ENCODE measurements at places on chromosomes 1 and 21.

- DNase-seq = no peak
Observed at GRCh38 chr1:10271090-10271489, 60.7 kb downstream of the KIF1B start.

- no peak for DNase-seq
Observed at GRCh38 chr1:233337505-233337904, 10.0 kb downstream of the MAP3K21 start.

DNA sequence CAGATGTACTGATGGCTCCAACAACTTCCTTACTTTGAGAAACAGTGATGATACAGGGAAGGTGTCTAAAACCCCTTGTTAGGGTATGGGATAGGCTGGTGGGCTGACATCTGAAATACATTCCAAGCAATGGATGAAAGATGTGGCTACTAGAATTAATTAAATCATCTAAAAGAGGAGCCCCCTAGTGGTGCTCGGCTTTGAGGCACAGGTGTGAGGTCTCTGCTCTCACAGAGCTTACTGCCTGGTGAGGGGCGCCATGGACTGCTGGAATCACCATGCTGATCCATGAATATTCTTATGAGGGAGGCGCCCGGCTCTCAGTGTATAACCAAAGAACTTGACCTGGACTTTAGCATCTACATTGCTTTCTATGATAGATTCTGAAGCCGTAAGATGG, 48.5 kb downstream of the GNG4 start:
- DNase-seq = peak; percentile 13

GRCh38 chr1:54984131-54984842, 3.9 kb downstream of the TMEM61 start:
- no peak for DNase-seq

DNA sequence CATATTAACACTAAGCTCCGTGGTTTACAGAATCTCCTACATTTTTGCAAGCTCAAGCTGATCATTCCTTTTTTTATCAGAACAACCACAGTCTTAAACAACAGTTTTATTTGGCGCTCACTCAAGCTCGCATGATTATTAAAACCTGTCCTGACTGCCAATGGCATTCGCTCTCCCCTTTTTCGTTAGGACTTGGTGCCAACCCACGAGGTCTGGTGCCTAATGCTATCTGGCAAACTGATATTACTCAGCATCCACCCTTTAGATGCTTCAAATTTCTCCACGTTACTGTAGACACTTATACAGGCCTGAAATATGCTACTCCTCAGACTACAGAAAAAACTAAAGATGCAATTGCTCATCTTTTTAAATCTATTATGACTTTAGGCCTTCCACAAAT, 23.0 kb upstream of the ITLN1 start:
- DNase-seq = peak; percentile 90

DNA sequence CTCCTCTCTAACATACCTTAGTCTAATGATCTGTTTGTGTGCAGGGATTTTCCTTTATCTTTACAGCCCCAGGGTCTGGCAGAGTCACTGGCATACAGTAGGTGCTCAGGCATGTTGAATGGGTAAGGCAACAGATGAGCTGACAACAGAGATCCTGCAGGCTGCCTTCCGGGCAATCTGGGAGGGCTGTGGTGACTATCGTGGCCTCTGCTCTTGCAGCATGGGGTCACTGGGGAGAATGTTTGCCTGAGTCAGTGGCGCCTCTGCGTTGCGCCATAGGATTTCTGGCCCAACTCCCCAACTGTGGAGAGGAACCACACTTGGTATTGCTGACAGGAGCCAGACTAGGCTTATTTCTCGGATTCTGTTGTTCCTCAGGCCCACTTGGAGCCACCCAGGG, 93.8 kb downstream of the LAMC2 start:
- DNase-seq = peak; percentile 94

DNA sequence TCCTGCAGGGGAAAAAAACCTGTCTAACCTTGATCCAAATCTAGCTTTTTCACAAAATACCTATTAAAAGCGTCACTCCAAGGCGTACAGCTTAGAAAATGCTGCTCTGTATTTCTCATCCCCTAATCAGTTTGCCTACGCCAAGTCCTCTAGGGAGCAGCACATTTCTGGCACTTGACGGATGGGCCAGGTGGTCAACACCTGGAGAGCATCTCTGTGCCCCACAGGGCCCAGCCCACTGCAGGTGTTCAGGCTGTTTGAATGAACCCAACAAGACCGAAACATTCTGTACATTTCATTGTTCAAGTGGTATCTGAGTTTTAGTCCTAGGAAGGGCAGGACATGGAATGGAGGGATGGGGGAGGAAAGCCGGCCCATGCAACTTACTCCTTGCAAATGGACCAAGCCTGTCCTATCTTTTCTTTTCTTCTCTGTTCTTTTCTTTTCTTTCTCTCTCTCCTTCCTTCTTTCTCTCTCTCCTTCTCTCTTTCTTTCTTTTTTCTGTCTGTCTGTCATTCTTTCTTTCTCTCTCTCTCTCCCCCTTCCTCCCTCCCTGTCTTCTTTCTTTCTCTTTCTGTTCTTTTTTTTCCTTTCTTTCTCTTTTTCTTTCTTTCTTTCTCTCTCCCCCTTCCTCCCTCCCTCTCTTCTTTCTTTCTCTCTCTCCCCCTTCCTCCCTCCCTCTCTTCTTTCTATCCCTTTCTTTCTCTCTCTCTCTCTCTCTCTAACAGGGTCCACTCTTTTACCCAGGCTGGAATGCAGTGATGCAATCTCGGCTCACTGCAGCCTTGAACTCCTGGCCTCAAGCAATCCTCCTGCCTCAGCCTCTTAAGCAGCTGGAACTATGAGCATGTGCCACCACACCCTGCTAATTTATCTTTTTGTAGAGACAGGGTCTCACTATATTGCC, 29.1 kb downstream of the IGFN1 start:
- no peak for DNase-seq

GRCh38 chr21:33374450-33375096, 28.6 kb upstream of the IFNGR2 start:
- DNase-seq = peak; percentile 85

DNA sequence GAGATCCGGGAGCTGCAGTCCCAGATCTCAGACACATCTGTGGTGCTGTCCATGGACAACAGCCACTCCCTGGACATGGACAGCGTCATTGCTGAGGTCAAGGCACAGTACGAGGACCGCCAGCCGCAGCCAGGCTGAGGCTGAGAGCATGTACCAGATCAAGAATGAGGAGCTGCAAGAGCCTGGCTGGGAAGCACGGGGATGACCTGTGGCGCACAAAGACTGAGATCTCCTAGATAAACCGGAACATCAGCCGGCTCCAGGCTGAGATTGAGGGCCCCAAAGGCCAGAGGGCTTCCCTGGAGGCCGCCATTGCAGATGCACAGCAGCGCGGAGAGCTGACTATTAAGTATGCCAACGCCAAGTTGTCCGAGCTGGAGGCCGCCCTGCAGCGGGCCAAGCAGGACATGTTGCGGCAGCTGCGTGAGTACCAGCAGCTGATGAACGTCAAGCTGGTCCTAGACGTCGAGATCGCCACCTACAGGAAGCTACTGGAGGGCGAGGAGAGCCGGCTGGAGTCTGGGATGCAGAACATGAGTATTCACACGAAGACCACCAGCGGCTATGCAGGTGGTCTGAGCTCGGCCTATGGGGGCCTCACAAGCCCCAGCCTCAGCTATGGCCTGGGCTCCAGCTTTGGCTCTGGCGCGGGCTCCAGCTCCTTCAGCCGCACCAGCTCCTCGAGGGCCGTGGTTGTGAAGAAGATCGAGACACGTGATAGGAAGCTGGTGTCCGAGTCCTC, 25.5 kb downstream of the ETV3L start:
- peak; percentile 71 for DNase-seq

DNA sequence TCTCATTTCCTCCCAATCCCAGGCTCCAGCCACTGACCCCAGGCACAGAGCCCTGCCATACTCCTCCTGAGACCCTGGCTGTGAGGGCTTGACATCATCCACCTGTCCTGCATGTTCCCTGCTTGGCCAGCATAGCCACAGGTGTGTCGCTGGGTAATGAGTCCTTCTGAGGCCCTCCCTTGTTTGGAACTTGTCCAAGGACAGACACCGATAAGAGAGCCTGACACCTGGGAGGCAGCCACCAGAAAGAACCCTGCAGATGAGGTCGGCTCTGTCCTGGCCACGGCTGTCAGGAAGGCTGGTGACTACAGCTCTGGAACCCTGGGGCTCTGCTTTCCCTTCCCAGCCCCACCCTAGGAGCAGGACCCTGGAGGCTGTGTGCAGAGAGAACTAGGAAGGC, 34.6 kb downstream of the TMEM63A start:
- DNase-seq = no peak

- DNase-seq = peak; percentile 57
Observed at GRCh38 chr1:27102707-27103468, 52.0 kb downstream of the SLC9A1 start.

DNA sequence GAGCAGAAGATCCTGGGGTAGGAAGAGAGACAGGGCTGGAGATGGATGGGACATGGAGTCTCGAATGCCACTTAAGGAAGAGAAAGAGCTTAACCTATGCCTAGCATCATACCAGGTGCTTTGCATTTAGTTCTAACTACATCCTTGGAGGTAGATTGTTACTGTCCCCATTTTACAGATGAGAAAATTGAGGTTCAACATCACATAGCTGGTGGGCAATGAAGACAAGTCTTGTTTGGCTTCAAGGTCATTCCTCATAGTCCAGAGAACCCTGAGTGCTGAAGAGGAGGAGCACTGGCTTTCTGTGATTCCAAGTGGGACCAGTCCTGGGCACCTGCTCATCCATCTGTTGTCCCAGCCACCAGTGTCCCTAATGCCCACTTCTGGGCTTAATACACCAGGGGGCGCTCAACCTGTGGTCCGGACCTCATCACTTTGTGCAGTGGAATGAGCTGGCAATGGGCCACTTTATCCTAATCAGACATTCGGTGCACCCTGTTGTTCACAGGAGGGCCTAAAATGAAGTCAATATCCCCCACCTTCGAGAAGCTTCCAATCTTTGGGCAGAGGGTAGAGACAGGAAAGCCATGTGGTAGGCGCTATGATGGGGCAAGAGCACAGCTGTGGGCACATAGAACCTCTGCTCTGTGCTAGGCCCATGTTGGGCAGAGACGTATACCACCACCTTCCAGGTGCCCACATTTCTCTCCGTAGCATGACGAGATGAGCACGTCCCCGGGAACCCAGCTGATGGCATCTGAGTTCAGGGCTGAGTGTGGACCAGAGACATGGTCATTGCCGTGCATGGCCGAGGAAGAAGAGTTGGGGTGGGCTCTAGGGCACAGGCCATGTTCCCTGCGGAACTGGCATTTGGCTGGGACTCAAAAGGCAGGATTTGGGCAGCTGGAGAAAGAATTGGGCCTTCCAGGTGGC, 9.2 kb downstream of the RPS6KA1 start:
- DNase-seq = peak; percentile 38

GRCh38 chr1:40003156-40004093, 37.1 kb upstream of the CAP1 start:
- no peak for DNase-seq

GRCh38 chr1:81190003-81190402, 610.7 kb upstream of the ADGRL2 start:
- no peak for DNase-seq

DNA sequence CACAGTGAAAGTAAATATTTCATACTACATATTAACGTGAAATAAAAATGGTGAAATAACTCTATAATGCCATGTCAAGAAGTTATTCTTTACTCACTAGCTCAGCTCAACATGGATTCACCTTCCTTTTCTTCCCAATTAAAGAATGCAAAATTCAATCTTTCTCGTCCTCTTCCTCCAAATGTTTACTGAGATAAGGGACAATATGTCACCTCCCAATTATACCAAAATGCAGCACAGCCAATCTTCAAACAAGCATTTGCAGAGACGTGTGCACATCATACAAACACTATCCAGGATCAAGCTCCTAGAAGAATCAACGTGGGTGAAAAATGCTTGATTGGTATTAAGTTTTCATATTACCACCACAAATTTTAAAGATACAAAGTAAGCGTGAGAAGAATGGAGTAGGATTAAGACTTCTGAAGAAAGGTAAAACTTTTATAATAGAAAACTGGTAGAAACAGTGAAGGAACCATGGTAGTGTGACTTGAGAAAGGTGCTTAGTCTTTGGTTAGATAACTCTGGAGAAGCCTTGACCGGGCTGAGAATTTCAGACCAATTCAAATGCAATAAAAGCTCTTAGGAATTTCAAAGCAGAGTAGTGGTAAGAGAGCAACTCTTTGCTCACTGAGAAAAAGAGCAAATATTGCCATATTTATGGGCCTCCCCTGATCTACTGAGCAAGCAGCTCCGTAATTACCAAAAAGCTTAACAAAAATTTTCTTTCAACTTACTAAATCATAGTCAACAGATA, 7.2 kb downstream of the PTP4A2 start:
- DNase-seq = no peak

GRCh38 chr1:49163031-49163430, 386.3 kb upstream of the BEND5 start:
- no peak for DNase-seq

DNA sequence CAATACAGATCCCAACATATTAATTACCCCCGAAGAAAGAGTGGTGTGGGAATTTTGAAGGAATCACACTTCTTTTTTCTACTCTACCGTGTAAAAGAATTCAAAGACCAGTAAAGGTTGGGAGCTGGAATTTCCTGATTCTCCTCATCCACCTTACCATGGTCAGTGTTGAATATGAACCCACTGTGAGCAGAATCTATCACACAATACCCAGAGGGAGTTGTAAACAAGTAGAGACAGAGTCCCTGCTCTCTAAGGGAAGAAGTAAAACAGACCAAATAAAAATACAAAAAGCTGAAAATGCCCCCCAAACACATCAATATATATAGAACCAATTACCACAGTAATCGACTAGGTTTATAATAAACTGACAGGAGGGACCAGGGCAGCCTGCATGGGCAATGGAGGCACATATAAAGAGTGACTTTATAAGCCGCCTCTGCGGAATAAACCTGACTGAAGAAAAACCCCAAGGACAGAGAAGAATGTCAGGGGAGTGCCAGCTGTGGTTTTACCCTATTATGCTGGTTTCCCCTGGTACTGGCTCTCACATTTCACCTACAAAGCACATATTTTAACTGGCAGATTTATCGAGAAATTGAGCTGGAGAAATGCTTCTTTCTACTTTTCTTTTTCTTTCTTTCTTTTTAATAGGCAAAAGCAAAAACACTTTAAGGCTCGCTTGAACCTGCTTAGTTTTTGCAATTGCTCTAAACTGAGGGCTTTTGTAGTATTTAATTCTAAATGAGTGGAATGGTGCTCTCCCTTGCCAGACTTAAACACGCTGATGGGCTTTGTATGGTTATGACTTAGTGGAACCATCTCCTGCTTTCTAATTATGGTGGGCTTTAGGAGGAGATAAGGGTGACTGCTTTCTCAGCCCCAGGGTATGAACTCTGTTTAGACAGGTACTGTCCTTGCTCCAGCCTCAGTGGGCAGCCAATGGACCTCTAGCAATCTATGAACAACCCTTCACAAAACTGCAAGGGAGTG, 244.8 kb downstream of the ASTN1 start:
- DNase-seq = no peak

DNA sequence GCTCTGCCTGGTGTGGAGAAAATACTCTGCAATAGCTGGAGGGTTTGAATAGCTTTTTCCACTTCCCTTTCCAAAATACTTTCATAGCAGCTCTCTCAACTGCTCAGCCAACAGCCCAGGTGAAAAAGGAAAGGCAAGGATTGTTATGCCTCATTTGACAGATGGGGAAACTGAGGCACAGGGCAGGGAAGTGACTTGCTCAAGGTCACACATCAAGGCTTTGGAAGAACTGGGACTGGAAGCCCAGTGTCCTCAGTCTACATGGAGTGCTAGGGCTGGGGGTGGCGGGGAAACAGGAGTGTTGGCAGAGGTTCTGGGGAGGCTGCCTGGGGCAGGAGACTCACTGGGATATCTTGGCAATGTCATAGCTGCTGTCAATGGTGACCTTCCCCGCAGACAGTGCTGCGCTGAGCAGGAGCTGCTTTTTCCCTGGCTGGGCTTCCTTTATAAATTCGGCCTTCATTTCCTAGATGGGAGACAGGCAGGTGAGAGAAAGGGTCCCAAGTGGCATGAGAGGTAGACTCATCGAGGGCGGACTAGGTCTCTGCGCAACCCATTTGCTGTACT, 4.0 kb downstream of the CHI3L1 start:
- DNase-seq = no peak

All from fibroblast of the aortic adventitia (primary cell).